ENCODE measurements at places on chromosomes 7 and 10.

GRCh38 chr7:81394029-81394428 is 375.8 kb downstream of the HGF start:
- DNase-seq = no peak

- no peak for DNase-seq
These were observed 11.3 kb upstream of the ZNF518A start for GRCh38 chr10:96118604-96119450.

- DNase-seq = no peak
These were observed 151.6 kb downstream of the EMX2 start for GRCh38 chr10:117694190-117694589.

DNA sequence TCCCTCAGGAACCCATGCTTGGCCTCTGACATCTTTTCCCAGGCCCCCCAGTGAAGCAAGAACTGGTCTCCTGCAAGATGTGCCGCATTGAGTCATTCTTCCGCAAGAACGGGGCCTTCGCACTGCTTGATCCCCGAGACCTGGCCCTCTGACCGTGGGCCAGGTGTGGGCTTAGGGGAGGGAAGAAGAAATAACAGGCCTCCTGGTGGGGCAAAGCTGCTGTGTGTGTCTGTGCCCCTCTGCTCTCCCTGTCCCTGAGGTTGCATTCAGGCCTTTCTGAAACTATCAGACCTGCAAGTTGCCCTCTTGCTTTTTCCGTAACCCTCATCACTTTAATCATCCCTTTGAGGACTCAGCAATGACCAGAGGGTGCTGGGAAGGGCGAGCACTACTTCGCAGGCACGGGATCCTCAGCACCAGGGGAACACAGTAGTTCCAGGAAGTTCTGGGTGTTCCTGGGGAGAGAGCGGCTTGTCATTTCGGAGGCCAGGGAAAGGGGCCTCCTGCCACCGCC is 6.0 kb downstream of the ATP6V1F start:
- DNase-seq = no peak

DNA sequence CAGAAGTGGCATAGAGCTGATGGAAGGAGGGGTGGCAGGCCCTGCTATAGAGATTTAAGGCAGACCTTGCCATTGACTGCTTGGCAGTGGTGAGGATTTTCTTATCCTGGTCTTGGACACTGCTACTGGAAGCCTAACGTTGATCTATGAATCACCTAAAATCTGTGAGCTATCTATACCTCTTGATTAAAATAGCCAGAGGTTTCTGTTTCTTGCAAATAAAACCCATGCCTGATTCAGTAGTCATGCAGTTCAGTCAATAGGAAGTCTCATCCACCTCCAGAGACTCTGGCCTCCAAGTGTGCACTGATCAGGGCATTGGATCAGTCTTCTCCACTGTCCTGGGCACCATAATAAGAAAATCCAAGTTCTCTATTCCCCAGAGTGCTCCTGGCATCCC is 286.5 kb downstream of the PTEN start:
- DNase-seq = no peak

- DNase-seq = no peak
These were observed 452.3 kb upstream of the GALNT17 start for GRCh38 chr7:70679661-70680060.

Measured in GM23338 (cell line).